IMR-90 (cell line): ENCODE measurements at places on chromosomes 7 and 10. TPM values are rescaled to one million over a fixed set of nuclear protein-coding genes. Genes with fewer than 3 reads are reported as not detected.
A peak's percentile ranks its signal among the peaks of the same experiment; 100 is the strongest.

- DNase-seq = no peak
These were observed 19.5 kb downstream of the HSPA12A start for GRCh38 chr10:116722736-116723427.

GRCh38 chr10:94546901-94547185, 1.3 kb downstream of the HELLS start:
- peak; percentile 12 for DNase-seq

Gene SPDYE3
- total RNA-seq = not detected in 2 replicates

GRCh38 chr10:7409045-7409731, 1.6 kb downstream of the SFMBT2 start:
- no peak for DNase-seq

GRCh38 chr7:100884736-100885439, 4.6 kb downstream of the UFSP1 start:
- DNase-seq = no peak

- DNase-seq = no peak
These were observed 54.0 kb upstream of the GRB10 start for GRCh38 chr7:50836646-50837045.

- DNase-seq = peak; percentile 51
These were observed at the start of gene GSDME for GRCh38 chr7:24757353-24758275. GSDME (minus strand) TSS chr7:24757464; CDS start chr7:24749774, 7,690 bp downstream.

Gene CAMK2B
- total RNA-seq = 0.18 and 0.28 TPM in 2 replicates

DNA sequence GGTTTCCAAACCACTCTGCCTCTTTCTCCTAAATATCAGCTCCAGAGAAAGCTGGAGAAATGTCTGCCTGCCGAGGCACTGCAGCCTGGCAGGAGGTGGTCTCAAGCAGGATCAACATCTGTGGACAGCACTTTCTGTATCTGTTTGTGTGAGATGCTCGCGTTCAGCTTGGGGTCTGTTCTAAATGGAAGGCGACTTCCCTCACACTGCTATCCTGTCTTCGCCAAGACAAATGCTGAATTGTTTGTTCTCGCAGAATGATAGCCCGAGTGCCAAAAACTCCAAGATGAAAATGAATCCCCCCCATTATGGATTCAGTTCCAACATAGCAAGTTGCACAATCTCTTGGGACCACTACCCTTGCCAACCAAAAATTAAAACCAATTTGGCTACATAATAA, 72.2 kb upstream of the PALS2 start:
- no peak for DNase-seq

GRCh38 chr7:6272481-6273323, at the start of gene CYTH3:
CYTH3 (minus strand) TSS chr7:6272624; CDS start chr7:6272507, 117 bp downstream.
- DNase-seq = peak; percentile 71

- DNase-seq = no peak
These were observed 5.1 kb downstream of the MTURN start for GRCh38 chr7:30139836-30140384.

GRCh38 chr7:20831451-20831850, 44.8 kb upstream of the SP8 start:
- DNase-seq = no peak

DNA sequence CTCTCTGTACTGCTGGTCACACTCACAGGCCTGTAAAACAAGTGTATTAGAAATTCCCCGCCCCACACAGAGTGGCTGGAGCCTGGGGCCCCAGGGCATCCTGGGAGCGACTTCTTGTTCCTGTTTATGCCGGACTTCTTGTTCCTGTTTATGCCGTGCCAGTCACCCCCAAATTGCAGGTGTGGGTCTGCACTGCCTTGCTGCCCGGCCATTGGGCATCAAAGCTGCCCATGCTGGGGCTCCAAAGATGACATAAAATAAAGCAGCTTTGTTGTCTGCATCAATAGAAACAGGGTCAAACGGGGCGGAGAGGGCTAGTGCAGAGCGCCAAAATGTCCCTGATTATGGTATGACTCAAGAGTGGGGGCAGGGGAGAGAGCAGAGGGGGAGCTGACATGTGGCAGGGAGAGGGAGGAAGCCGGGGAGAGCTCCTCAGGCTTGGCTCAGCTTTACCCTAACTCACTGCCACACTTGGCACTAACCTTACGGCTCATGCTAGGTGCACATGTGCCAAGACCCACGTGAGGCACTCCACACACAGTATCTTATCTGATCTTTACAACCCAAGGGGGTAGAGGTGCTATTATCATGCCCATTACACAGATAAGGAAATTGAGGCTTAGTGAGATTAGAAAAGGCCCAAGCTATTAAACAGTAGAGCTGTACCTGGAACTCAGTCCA, 98.4 kb downstream of the PIP4K2A start:
- DNase-seq = no peak

Gene GJD4
- total RNA-seq = not detected in 2 replicates

Gene VENTX
- not detected in 2 replicates for total RNA-seq

GRCh38 chr10:5549462-5550249, 24.9 kb downstream of the CALML3 start:
- no peak for DNase-seq

Gene PPP1R9A
- total RNA-seq = not detected in 2 replicates

GRCh38 chr10:23095404-23095965, at the start of gene MSRB2:
MSRB2 (plus strand) TSS chr10:23095579; CDS start chr10:23095609, 30 bp downstream.
- peak; percentile 92 for DNase-seq

DNA sequence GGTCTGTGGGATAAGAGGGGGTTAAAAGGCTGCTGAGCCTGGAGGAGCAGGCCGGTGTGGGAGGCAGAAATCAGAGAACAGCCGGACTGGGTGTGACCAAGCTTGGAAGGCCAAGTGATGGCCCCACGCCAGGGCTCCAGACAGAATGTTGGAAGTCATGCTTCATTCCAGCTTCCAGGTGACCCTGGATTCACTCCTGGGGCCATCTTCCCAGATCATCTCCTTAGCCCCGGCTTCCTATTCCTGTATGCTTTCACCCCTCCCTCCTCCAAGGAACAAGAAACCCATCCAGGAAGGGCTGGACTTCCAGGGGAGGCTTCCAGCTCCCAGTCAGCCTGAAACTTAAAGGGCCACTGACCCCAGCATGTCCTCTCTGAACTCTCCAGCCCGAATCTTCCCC, 1.0 kb downstream of the INMT start:
- DNase-seq = no peak

GRCh38 chr10:70317272-70317942, 33.6 kb upstream of the NPFFR1 start:
- DNase-seq = no peak

DNA sequence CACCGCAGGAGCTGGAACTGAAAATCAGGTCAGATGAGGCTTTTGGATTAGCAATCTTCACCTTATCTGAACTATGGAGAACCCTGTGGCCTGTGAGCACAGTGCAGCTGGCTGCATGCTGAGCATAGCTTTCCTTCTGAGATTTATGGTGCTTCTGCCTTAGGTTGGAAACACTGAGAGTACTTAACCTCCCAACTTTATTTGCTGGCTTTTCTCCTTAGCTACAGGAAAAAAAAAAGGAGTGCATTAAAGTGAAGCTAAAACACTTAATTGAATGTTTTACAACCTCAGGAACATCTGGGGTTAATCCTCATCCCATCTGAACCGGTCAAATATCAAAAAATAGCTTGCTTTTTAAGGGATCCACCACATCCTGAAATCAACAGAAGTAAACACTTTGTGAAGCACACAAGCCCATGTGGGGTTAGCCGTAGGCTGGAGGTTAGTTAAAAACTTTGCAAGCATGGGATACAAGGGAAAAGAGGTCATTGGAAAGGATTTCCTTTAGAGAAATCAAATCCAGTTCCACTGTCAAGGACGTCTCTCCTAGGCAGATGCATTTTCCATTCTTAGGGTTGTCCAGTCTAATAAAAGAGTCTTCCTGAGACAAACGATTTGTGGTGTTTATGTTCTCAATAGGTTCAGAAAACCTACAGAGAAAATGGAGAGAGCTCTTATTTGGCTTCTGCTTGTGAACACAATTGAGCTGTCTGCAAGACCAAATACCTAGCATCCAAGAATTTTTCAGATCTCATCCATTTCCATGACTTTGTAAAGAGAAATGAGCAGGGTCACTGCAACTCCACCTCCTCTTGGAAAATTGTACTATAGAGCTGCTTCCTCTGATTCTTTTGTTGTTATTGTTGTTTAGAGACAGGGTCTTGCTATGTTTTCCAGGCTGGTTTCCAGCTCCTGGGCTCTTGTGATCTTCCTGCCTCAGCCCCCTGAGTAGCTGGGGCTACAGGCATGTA, 470.4 kb upstream of the IGFBP3 start:
- DNase-seq = peak; percentile 2

GRCh38 chr7:47225387-47226131, 356.4 kb downstream of the TNS3 start:
- no peak for DNase-seq

Gene ANXA8L1
- total RNA-seq = 0.18 and 0.28 TPM in 2 replicates

- no peak for DNase-seq
These were observed 4.9 kb upstream of the ZSCAN21 start for GRCh38 chr7:100044718-100045117.

GRCh38 chr7:156932006-156932405, 17.5 kb upstream of the NOM1 start:
- DNase-seq = no peak

GRCh38 chr7:74544706-74545469, 91.2 kb downstream of the GTF2IRD1 start:
- DNase-seq = peak; percentile 64

DNA sequence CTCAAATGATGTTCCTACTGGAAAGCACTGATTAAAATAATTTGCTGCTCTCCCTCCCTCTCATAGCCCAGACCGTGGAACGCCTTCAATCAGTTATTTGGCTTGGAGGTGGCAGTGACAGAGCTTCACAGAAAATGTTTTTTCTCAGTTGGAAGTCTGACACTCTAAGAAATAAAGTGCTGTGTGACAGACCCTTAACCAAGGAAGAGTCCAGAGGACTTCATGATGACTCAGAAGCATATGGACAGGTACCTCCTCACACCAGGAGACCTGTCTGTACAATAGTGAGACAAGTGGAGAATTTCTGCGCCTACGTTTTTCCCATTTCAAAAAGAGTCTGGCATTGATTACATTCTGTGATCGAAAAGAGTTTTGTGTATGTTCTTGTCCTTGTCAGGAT, 295.5 kb downstream of the DOCK4 start:
- no peak for DNase-seq

Gene CALHM1
- total RNA-seq = not detected in 2 replicates

GRCh38 chr7:68684246-68684839, 913.9 kb upstream of the AUTS2 start:
- peak; percentile 17 for DNase-seq

GRCh38 chr10:71271662-71272055, 47.4 kb upstream of the SLC29A3 start:
- peak; percentile 33 for DNase-seq

- DNase-seq = no peak
These were observed 35.3 kb downstream of the PALS2 start for GRCh38 chr7:24608504-24608903.

DNA sequence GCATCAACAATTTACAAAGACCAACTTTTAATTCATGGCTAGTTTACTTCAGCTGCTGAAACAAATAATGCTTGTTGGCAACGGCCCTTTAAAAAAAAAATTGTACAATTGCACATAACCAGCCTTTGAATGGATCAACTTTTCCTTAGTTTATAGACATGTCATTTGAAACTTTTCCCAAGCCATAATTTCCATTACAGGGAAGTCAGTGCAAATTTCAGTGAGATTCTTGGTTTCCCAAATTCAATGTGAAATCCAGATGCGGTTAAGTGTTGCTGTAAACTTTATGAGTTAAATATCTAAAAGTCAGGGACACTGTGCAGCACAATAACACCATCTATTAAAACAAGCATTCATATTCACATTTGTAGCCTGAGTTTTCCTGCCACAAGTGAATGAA, 182.2 kb downstream of the JAZF1 start:
- no peak for DNase-seq

Gene BMI1
- 25.8 and 38.3 TPM in 2 replicates for total RNA-seq

GRCh38 chr7:50557099-50557498, 8.1 kb downstream of the DDC start:
- no peak for DNase-seq

GRCh38 chr7:130741331-130741995, 7.5 kb upstream of the KLF14 start:
- no peak for DNase-seq

- DNase-seq = no peak
These were observed 924.5 kb upstream of the MBL2 start for GRCh38 chr10:53697038-53697437.

Gene SPOCK2
- not detected in 2 replicates for total RNA-seq

DNA sequence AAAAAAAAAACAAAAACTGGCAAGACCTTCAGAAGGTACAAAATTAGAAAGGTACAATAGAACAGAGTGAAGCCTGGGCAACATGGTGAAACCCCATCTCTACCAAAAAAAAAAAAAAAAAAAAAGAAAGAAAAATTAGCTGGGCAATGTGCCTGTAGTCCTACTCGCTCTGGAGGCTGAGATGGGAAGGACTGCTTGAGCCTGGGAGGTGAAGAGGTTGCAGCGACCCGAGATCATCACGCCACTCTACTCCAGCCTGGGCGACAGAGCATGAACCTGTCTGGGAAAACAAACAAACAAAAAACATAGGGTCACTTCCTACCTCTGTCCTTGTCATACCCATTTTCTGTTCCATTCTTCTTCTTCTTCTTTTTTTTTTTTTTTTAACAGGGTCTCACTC, 45.6 kb upstream of the DLG5 start:
- DNase-seq = no peak

Gene CDK14
- 28.1 and 29.6 TPM in 2 replicates for total RNA-seq

DNA sequence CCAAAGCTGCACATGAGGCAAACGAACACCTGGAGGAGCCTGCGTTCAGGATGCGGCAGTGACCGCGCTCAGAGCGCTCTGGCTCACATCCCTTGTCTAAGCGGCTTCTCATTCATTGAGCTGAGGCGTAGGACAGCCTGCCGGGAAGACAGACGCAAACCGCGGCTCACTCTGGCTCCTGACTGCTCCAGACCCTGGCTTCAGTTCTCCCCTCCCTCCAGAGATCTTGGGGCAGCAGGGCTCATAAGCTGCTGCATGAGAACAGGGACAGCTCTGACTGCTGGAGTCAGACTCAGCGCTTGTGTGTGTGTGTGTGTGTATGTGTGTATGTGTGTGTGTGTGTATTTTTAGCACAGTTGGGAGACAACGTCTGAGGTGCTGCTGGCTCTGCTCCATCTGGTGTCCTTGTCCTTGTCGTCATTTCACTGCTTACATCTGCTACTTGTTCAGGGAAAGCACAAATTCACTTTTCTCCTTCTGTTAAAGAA, 15.8 kb upstream of the LYZL2 start:
- DNase-seq = peak; percentile 47

Gene STAG3
- total RNA-seq = 0.28 and 0.36 TPM in 2 replicates

Gene BTBD16
- total RNA-seq = not detected in 2 replicates

DNA sequence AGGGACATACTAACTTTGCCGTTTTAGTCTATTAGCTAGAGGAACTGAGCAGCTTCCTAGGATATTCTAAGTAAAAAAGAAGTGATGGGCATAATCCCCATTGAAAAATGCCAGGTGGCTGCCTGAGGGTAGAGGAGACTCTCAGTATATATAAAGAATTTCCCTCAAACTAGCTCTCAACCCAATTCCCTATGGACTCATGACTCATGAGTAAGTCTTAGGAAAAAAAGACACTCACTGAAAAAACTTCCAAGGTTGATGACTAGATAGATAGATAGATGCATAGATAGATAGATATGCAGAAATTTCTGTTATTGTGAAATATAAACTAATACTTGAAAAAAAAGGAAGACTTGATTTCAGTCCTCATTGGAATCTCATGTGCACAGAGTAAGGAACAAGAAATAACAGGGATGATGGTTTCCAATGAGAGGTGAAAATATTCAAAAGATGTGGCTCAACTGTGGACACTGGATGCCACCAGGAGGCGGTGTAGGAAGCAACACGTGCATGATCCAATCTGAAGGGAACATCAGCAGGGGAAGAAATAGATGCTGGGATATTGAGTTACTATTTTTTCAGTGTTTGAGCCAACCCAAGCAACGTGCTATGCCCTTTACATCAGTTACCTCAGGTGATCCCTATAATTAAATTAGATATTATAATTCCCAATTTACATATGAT, 711.0 kb upstream of the LRRTM3 start:
- DNase-seq = peak; percentile 0
